Suppressor macrophage treated with lipopolysaccharide for 4 hours (primary cell): ENCODE measurements at places on chromosomes 2 and 18.

DNA sequence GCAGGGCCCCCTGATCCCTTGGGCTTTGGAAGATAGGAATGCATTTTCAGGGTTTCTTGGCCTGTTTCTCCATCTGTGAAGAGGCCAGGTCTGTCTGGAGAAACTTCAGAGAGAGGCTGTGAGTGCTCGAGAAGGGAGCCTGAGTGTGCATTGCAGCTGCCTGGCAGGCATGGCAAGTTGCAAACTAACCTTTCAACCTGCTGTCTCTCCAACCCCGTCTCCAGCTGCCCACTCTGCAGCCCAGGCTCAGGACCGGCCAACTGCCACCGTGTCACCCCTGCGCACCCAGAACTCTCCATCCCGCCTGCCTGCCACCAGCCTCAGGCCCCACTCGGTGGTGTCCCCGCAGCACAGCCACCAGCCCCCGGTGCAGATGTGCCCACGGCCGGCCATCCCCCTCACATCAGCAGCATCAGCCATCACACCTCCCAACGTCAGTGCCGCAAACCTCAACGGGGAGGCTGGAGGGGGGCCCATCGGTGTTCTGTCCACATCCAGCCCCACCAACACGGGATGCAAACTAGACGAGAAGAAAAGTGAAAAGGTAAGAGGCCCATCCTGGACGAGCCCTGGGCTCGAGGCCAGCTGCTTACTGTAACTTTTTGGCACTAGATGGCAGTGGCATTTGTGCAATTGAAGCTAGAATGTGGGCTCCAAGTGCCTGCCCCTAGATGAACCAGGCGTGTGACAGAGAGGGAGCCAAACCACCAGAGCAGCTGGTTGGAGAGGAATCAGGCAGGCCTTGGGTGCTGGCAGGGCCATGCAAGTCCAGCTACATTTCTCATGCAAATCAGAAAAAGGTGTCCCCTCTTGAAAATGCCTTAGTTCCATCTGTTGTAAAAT lies 164.6 kb downstream of the SEPTIN10 start:
- no peak for DNase-seq

GRCh38 chr2:102841107-102841840 lies 79.4 kb downstream of the TMEM182 start:
- peak; percentile 68 for DNase-seq

- no peak for DNase-seq
Observed at GRCh38 chr2:240399419-240400324, 35.8 kb upstream of the GPC1 start.

GRCh38 chr2:71669058-71669456 lies 215.7 kb downstream of the DYSF start:
- DNase-seq = no peak

- peak; percentile 97 for DNase-seq
Observed at GRCh38 chr2:98134172-98135005, 47.4 kb downstream of the VWA3B start.

DNA sequence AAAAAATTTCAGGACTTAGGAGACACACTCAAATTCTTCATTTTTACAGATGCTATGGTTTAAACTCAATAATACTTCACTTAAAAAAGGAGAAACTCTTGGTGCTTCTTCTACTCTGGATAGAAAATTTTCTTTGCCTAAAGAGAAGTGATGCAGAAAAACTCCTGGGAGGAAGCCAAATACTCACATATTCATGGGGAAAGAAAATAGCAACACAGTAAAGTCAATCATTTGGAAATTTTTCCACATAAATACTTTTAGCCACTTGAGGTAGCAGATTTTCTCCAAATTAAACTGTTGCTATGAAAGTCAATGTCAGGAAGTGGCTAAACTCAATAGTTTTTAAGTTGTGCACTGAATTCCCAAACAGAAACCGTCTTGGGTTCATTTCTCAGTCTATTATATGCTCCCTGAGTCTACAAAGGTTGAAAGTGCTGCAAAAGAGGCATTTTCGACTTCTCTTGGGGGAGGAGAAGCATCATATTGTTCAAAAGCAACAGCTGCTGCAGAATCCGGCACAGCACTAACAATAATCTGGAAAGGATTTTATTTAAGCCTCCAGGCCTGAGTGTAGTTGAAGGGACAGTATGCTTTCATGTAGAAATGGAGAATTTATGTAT lies 81.1 kb downstream of the UPP2 start:
- no peak for DNase-seq

DNA sequence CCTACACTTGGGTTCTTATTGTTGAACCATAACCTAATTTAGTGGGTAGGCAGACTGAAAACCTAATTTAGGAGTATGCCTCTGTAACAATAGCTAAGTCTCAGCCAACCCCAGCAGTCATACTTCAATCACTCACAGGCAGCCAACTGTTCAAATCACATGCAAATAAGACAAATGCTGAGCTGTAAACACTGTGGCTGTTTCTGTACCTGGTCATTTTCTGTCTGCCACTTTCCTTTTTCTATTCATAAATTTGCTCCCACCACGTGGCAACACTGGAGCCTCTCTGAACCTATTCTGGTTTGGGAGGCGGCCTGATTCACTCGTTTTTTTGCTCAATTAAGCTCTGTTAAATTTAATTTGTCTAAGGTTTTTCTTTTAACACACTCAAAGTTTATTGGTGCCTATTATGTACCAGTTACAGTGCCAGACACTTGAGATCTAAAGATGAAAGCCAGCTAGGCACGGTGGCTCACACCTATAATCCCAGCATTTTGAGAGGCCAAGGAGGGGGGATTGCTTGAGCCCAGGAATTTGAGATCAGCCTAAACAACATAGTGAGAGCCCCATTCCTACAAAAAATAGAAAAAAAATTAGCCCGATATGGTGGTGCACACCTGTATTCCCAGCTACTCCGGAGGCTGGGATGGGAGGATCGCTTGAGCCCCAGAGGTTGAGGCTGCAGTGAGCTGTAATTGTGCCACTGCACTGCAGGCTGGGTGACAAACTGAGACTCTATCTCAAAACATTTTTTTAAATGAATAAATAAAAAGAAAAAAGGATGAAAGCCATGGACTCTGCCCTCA lies 41.1 kb downstream of the THNSL2 start:
- no peak for DNase-seq

DNA sequence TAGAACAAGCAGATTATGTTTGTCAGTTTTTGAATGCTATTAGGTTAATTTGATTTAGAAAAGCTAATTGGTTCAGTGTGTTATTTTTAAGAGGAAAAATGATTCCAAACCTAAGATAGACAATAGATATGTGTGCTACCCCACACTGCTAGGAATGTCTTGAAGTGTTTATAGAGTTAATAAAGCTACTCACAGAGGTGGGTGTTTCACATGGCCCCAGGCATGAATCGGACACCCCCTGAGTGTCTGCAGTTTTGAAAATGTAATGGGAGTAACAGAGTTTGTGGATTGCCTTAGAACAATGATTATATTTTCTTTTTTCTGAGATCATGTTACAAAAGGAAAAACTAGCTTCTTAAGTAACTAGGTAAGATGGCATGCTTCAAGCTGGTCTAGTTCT lies 348.3 kb downstream of the ADCYAP1 start:
- no peak for DNase-seq

GRCh38 chr2:26429779-26430578 lies 28.3 kb downstream of the DRC1 start:
- peak; percentile 8 for DNase-seq

DNA sequence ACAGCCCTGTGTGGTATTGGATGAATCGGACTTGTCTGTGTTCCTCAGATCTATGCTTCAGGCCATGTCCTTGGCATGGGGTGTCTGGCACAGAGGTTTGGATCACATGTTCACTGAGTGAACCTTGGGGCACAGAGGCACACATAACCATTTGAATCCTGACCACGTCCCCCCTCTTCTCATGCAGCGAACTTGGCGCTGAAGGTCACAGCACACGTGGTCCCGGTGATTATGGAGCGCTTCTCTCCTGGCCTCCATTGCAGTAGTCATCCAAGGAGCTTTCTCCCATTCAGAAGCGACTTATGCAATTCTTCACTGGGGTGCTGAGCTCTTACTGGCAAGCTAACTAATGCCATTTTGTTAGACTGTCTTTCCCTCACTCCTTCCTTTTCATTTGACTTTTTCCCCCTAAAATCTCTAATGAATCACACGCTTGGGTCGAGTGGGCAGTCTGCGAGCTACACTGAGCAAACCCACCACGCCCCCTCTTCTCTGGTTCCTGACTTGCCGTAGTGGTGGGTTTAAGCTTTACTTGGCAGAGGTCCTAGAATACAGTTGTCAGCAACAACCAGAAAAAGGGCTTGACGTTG lies 59.4 kb downstream of the KCNG2 start:
- no peak for DNase-seq

GRCh38 chr18:31609886-31610285 lies 18.2 kb downstream of the TTR start:
- DNase-seq = no peak

GRCh38 chr2:233093721-233094120 lies 33.6 kb downstream of the INPP5D start:
- no peak for DNase-seq

- no peak for DNase-seq
Observed at GRCh38 chr2:155250800-155251199, 552.3 kb downstream of the KCNJ3 start.

DNA sequence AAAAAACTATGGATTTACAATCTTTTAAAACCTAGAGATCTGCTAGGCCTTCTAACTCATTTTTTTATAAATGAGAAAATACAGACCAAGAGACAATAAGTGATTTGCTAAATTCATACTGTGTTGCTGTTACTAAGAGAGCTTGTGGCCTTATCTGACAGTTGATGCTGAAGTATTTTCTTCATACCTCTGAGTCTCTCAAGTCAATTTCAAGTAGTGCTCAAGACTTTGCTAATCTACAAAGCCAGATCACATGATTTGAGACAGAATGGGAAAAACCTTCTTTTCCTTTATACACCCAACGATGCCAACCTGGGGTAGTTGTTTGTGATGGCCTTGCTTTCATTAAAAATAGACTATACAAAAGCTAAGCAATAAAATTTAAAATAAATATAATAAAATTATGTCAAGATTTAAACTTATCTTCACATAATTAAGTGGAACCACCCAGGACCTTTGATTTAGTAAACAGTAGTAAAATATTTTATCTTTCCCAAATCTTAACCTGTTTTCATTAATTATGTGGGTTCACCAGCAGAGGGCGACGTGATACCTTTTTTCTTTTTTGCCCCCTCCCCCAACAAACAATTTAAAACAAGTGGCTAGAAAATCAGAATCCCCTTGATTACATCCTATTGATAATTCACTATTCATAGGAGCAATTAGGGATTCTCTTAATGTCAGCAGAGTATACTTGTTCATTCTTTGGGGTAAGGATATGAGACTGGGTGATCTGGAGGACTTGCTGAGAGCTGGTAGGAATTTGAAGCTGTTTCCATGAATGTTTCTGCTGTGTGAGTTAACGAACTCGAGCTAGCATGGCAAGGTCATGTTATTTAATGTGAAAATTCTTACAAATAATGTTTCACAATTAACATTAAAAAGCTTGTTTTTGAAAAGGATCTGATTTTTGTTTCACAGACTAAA lies 49.6 kb upstream of the SLC5A7 start:
- DNase-seq = peak; percentile 32

DNA sequence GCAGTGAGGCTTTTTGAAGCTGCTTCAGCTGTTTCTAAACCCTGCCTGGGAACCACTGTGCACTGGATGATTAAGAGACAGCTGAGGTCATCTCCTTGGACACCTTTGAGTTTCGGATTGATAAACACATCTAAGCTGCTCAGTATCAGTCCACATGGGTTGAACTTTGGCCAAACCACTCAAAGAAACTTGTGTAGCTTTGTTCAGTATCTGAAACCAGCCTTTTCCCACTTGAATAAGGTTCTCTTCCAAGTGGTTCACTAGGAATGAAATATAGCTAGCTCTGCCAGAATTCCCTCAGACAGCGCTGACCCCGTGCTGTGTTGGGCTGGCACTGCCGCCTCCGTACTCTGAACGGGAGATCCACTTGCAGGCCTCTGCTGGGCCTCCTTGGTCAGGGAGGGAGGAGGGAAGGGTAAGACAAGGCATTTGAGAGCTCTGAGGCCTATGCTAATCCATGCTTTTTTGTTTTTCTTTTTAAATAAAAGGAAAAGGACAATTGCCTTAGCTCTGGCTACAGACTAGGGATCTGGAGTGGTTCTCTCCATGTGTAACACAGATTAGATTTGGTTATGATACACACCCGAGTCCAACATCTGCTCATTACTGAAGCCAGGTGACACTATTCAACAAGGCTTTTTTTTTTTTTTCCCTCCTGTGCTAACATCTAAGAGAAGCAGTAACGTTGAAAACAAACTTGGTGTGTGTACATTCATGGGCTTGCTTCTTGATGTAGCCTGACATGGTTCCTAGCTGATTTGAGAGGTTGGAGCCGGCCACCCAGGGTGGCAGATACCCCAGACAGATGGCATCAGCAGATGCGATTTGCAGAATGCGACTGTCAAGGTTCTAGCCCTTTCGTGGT lies 67.7 kb downstream of the NCK2 start:
- no peak for DNase-seq

DNA sequence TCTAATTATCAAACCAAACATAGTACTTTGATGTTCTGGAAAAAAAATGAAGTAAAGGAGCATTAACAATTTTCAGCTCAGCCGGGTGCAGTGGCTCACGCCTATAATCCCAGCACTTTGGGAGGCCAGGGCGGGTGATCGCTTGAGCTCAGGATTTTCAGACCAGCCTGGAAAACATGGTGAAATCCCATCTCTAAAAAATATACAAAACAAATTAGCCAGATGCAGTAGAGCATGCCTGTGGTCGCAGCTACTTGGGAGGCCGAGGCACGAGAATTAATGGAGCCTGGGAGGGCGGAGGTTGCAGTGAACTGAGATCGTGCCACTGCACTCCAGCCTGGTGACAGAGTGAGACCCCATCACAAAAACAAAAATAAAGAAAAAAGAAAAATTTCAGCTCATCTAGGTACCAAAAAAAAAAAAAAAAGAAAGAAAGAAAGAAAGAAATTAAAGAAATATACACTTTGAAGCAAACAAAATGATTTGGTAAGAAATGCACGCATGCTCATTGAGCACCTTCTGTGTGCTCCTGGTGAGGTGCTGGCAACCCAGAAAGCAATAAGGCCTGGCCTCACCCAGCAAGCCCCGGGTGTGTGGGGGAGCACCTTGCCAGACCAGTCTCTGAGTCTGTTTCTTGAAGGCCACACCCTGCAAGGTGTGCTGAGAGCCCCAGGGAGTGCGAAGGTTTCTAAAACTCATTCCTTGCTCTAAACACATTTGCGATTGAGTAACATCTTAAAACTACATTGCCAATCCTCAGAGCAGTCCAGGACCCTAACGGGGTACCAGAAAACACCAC lies 133.5 kb downstream of the TFCP2L1 start:
- DNase-seq = no peak

GRCh38 chr18:67301592-67301991 lies 214.9 kb downstream of the DSEL start:
- no peak for DNase-seq

GRCh38 chr2:238278626-238279323 lies 9.6 kb downstream of the PER2 start:
- no peak for DNase-seq

GRCh38 chr18:32040936-32041335 lies 22.3 kb downstream of the RNF125 start:
- DNase-seq = no peak

DNA sequence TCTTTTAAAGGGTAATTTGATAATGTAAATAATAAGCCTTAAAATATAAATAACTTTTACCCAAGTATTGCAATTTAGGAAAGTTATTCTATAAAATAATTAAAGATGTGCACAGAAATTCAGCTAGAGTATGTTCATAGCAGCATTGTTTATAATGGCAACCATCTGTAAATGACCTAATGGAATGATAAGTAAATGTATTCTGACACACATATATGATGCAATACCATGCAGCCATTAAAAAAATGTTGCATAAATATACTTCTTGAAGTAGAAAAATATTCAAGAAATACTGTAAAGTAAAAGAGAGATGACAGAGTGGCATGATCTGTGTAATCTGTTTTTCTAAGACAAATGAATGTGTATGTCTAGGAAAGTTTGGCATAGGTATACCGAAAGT lies 545.7 kb downstream of the ZEB2 start:
- no peak for DNase-seq

- DNase-seq = peak; percentile 66
Observed at GRCh38 chr2:237774811-237775553, 23.6 kb upstream of the RBM44 start.
